ENCODE measurements at places on chromosomes 2 and 18. TPM values are rescaled to one million over a fixed set of nuclear protein-coding genes. Genes with fewer than 3 reads are reported as not detected.

The LIMS4 gene
- 0.30 TPM for total RNA-seq

The CCDC74B gene
- total RNA-seq: 0.26 TPM

The STAT4 gene
- 1.1 TPM for total RNA-seq

The RIT2 gene
- not detected for total RNA-seq

The HOXD1 gene
- total RNA-seq: not detected

The ATRAID gene
- 63.2 TPM for total RNA-seq

The GALNT3 gene
- total RNA-seq: 0.81 TPM

The TOGARAM2 gene
- total RNA-seq: 0.37 TPM

The SERPINB4 gene
- not detected for total RNA-seq

The ACOXL gene
- not detected for total RNA-seq

The CSRNP3 gene
- 1.2 TPM for total RNA-seq

The IL37 gene
- total RNA-seq: not detected

The C1QL2 gene
- total RNA-seq: not detected

The MALL gene
- 1.1 TPM for total RNA-seq

- H3K4me3 ChIP-seq: no peak overlapping the region
- no peaks in the 10 kb centered on the region for H3K4me1 ChIP-seq
- no peaks in the 10 kb centered on the region for H3K36me3 ChIP-seq
- H3K27ac ChIP-seq: no peak overlapping the region
- no peak for DNase-seq
These were observed 271.6 kb upstream of the RND3 start for GRCh38 chr2:150759106-150759505.

GRCh38 chr2:197170208-197170607 is 140.4 kb downstream of the ANKRD44 start:
- no peak for DNase-seq
- H3K36me3 ChIP-seq: no peaks in the 10 kb centered on the region
- H3K27ac ChIP-seq: no peak overlapping the region
- H3K4me1 ChIP-seq: peaks cover 16% of the 10 kb centered on the region
- no peak overlapping the region for H3K4me3 ChIP-seq

DNA sequence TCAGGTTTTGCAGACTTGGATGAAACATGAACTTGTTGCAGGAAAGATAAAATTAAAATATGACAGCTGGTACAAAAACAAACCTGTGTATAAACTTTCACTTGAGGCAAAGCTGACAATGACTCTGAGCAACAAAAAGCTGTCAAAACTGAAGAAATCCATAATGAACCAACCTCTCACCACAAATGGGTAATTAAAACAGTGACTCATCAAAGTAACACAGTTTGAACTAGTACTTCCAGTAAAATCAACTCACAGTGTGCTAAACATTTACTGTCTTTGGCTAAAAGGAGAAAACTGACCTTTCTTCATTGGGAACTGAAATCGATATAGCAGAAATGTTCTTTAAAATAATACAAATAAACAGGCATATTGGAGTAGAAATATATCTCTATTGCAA is 209.7 kb downstream of the WDPCP start:
- no peaks in the 10 kb centered on the region for H3K36me3 ChIP-seq
- no peaks in the 10 kb centered on the region for H3K27me3 ChIP-seq
- no peak overlapping the region for H3K27ac ChIP-seq

DNA sequence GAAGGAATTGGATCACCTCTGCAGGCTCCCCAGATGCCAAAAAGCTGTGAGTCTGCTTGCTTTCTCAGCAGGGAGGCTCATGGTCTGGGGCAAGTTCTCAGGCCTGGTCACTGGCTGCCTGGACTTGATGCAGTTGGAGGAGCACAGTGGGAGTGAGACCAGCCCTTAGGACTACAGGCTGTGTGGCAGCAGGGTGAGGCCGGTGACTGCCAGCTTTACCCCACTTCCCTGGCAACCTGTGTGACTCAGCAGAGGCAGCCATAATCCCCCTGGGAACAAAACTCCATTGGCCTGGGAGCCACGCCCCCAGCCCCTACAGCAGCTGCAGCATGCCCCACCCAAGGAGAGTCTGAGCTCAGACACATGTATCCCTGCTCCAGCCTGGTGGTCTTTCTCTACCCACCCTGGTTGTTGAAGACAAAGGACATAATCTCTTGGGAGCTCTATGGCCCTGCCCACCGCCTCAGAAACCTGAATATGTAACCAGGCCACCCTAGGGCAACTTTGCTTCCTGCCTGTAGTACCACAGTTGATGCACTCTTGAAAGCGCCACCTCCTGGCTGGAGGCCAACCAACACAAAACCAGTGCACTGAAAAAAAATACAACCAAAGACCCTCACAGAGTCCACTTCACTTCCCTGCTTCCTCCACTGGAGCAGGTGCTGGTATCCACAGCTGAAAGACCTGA is 106.8 kb upstream of the SPATS2L start:
- H3K36me3 ChIP-seq: no peaks in the 10 kb centered on the region
- DNase-seq: no peak
- H3K27ac ChIP-seq: no peak overlapping the region
- H3K4me1 ChIP-seq: no peaks in the 10 kb centered on the region
- no peak overlapping the region for H3K4me3 ChIP-seq

- no peak overlapping the region for H3K4me3 ChIP-seq
- no peak for DNase-seq
- no peaks in the 10 kb centered on the region for H3K27me3 ChIP-seq
- no peak overlapping the region for H3K27ac ChIP-seq
- no peaks in the 10 kb centered on the region for H3K36me3 ChIP-seq
These were observed 81.3 kb upstream of the ITGA6 start for GRCh38 chr2:172345956-172346555.

DNA sequence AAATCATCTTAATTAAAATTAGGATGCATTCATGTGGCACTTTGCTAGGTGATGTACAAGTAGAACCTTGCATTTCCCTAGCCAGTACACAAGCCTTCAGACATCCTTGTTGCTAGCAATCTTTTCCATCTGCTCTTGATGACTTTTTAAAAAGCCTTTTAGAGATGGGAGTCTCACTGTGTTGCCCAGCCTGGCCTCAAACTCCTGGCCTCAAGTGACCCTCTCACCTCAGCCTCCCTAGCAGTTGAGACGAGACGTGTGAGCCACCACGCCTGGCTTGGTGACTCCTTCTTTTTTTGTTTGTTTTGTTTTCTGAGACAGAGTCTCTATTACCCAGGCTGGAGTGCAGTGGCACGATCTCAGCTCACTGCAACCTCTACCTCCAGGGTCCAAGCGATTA is 1.7 kb upstream of the CCDC88A start:
- H3K27me3 ChIP-seq: no peaks in the 10 kb centered on the region
- no peak for DNase-seq
- no peaks in the 10 kb centered on the region for H3K4me1 ChIP-seq
- no peaks in the 10 kb centered on the region for H3K36me3 ChIP-seq

- H3K4me1 ChIP-seq: no peaks in the 10 kb centered on the region
- H3K27me3 ChIP-seq: no peaks in the 10 kb centered on the region
- H3K4me3 ChIP-seq: no peak overlapping the region
- no peak for DNase-seq
- H3K27ac ChIP-seq: no peak overlapping the region
These were observed 167.2 kb upstream of the SATB2 start for GRCh38 chr2:199624958-199625357.

- no peak overlapping the region for H3K4me3 ChIP-seq
- no peaks in the 10 kb centered on the region for H3K4me1 ChIP-seq
- no peak for DNase-seq
- H3K27ac ChIP-seq: no peak overlapping the region
These were observed 38.9 kb upstream of the SERPINE2 start for GRCh38 chr2:224077773-224078507.

DNA sequence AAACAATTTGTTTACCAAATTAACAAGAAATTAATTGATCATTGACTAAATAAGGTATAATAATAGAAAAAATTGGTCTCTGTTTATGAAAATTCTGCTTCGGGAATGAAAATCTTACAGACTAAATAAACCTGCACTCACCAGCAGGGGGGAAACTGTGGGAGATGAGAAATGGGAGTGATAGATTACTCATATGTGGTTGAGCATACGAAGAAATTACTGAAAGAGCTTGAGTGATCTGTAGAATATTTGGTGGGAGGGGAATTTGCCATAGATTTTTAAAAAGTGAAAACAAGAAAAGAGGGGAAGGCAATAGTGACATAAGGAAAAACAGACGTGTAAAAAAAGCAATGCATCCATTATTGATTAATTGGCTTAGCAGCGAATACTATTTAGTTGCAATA is 2.2 kb downstream of the HMSD start:
- no peaks in the 10 kb centered on the region for H3K36me3 ChIP-seq
- no peak overlapping the region for H3K27ac ChIP-seq
- DNase-seq: no peak
- H3K4me1 ChIP-seq: peaks cover 8% of the 10 kb centered on the region
- no peaks in the 10 kb centered on the region for H3K27me3 ChIP-seq

DNA sequence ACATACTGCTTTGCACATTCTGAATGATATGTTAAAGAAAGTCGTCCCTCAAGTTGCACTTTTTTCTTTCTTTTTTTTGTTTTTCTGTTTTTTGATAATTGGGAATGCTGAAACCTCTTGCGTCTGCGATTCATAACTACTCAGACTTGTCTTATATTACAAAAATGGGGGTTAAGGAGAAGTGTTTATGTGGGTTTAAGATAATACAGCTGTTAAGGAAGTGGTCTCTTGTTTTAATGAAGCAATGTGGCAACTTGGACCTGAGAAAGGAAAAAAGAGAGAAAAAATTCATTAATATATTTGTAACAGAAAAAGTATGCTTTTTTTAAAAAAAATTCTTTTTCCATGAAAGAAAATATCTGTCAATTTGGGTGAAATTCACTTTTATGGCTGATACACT is 268.5 kb upstream of the CCDC68 start:
- no peaks in the 10 kb centered on the region for H3K27me3 ChIP-seq
- no peaks in the 10 kb centered on the region for H3K36me3 ChIP-seq
- H3K4me3 ChIP-seq: no peak overlapping the region
- no peak overlapping the region for H3K27ac ChIP-seq
- H3K4me1 ChIP-seq: no peaks in the 10 kb centered on the region

GRCh38 chr18:56083523-56084287 is 495.7 kb upstream of the TCF4 start:
- H3K36me3 ChIP-seq: no peaks in the 10 kb centered on the region
- no peaks in the 10 kb centered on the region for H3K4me1 ChIP-seq
- no peak for DNase-seq

GRCh38 chr2:140892911-140893637 is 1237.7 kb downstream of the LRP1B start:
- H3K27me3 ChIP-seq: no peaks in the 10 kb centered on the region
- H3K4me1 ChIP-seq: no peaks in the 10 kb centered on the region
- DNase-seq: no peak
- no peak overlapping the region for H3K27ac ChIP-seq
- H3K4me3 ChIP-seq: no peak overlapping the region

DNA sequence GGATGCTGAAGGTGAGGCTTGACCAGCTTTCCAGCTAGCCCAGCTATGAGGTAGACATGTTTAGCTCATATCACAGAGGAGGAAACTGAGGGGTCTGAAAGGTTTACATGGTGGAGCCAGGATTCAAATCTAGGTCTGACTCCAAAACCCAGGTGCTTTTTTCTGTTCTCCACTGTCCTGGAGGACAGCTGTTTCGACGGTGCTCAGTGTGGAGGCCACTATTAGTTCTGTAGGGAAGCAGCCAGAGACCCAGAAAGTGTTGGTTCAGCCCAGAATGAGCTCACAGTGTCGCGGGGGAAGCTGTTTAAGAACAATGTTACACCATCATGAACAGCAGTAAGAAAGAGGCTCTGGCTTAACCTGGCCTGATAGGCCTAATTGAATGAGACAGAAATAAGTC is 11.1 kb downstream of the PROC start:
- H3K27me3 ChIP-seq: no peaks in the 10 kb centered on the region
- DNase-seq: no peak
- H3K4me3 ChIP-seq: no peak overlapping the region
- H3K27ac ChIP-seq: no peak overlapping the region
- H3K4me1 ChIP-seq: peaks cover 9% of the 10 kb centered on the region

GRCh38 chr2:136443661-136444060 is 321.7 kb upstream of the THSD7B start:
- no peaks in the 10 kb centered on the region for H3K4me1 ChIP-seq
- H3K4me3 ChIP-seq: no peak overlapping the region
- H3K27ac ChIP-seq: no peak overlapping the region

DNA sequence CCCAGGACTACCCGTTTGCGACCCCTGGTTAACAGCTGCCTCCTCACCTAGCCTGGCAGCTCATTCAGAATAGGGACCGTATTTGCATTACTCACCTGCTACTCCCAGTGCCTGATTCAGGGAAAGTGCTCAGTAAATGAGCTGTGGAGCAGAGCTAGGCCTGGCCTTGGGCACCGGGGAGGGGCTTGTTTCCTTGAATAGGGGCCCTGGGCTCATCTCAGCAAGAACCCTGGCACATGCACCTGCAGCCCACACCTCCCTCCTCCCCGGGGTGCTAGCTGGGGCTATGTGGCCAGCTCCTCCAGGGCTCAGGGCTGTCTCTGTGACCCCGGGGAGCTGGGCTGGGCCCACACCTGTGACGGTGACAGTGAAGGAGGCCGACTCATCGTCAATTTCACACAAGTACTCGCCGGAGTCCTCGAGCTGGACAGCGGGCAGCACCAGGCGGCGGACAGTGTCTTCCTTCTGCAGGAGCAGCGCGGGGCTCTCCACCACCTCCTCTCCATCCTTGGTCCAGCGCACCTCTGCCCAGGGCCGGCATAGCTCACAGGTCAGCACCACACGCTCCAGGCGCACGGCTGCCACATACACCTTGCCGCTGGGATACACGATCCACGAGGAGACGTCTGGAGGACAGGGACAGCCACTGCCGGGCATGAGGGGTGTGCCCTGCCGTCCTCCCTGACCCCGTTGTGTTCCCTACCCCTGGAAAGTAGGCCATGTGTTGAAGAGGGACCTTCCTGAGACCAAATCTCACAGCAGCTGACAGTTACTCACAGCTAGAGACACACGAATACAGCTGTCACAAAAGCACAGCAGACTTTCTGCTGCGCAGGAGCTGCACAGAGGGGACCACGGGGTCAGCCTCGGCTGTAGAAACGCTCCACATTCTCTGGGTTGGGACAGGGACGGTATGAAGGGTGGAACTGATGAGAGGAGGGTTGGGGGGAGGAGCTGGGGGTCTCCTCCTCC is 9.0 kb downstream of the OBSL1 start:
- peak; percentile 41 for DNase-seq
- H3K27ac ChIP-seq: no peak overlapping the region
- no peaks in the 10 kb centered on the region for H3K4me1 ChIP-seq
- no peaks in the 10 kb centered on the region for H3K27me3 ChIP-seq
- no peak overlapping the region for H3K4me3 ChIP-seq

- no peaks in the 10 kb centered on the region for H3K36me3 ChIP-seq
- DNase-seq: no peak
- no peaks in the 10 kb centered on the region for H3K4me1 ChIP-seq
- H3K4me3 ChIP-seq: no peak overlapping the region
These were observed 84.2 kb downstream of the TGFA start for GRCh38 chr2:70469435-70469834.

GRCh38 chr2:172953970-172954852 is 121.4 kb upstream of the MAP3K20 start:
- no peaks in the 10 kb centered on the region for H3K27me3 ChIP-seq
- no peak for DNase-seq
- H3K4me3 ChIP-seq: no peak overlapping the region
- no peaks in the 10 kb centered on the region for H3K36me3 ChIP-seq
- H3K4me1 ChIP-seq: no peaks in the 10 kb centered on the region

DNA sequence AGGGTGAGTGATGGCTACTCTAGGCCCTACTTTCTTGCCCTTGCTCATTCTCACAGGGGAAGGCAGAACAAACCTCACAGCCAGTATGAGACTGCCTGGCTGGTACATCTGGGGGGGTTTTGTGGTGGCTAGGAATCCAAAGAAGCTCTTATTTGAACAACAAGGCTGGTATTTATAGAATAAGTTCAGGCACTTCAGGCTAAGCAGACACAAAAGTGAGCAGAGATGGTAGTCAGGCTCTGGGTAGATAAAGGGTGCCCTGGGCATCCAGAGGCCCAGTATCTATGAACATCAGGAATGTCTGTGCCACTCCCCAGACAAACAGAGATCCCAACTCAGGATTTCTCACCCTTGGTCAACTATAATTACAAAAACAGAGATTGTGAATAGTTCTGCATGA is 57.2 kb upstream of the RTN4 start:
- H3K4me3 ChIP-seq: no peak overlapping the region
- no peaks in the 10 kb centered on the region for H3K27me3 ChIP-seq
- no peak for DNase-seq
- no peak overlapping the region for H3K27ac ChIP-seq
